ENCODE measurements at places on chromosomes 2 and 18.
A peak's percentile ranks its signal among the peaks of the same experiment; 100 is the strongest.

DNA sequence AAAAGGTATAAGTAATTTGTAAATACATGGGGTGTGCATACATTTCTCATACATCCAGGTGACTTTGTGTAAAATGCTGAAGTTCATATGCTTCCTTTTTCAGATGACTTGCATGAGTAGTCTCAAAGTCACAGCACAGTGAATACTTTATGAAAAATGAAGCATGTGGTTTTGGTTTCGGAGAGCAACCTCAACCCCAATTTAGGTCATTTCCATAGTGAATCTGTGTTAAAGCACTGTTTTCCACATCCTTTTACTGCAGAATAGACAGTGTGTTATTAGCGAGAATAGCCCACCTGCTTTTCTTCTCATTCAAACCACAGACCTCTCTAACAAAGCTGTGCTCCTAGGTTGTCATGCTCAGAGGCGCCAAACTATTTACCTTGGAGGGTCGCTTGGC lies 204.4 kb upstream of the RASGRP3 start:
- DNase-seq = peak; percentile 38

GRCh38 chr18:23354625-23355024 lies 98.5 kb upstream of the RIOK3 start:
- DNase-seq = no peak

DNA sequence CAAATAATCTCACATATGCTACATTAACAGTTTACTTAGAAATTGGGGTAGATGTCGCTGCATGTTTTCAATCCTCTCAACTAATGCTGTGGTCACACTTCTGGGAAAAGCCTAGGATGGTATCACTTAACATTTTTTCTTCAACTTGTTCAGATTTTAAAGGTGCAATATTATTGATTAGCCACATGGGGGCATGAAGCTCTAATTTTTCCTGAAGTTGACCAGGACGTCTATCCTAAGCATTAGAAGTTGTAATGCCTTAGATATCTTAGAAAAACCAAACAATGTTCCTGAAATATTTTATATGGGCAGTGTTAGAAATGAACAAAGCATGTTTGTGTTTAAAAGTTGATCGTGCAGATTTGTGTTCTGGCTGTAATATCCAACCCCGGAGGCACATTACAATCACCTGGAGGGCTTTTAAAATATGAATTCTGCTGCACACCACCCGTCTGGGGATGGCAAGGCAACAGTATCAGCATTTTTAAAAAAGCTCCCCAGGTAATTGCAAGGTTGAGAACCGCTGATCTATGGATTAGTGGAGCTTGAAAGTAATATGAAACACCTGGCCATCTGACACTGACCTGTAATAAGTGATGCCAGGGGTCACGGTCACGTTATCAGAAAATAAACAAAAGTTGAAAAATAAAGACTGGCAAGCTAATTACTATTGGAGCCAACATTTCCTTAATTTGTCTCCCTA lies 100.5 kb upstream of the LMAN1 start:
- DNase-seq = peak; percentile 5

GRCh38 chr2:165469417-165469816 lies at the start of gene CSRNP3:
TSS of gene CSRNP3 (plus strand) at chr2:165469698. CDS start at chr2:165595066, 125,368 bp downstream.
- no peak for DNase-seq

DNA sequence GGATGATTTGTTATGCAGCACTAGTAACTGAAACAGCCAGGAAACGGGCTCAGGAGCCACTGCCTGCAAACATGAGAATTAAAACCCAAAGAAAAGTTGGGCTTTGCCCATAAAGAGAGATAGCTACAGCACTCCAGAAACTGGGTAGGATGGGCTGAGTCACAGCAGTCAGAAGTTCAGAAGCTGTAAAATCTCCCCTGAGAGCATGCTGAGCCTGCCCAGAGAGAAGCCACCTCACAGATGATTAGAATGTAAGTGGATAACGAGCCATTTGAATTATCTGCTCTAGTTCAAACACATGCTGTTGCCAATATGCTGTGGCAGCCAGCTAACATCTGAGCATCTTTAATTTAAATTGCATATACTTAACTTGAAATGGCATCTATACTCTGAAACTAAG lies 388.1 kb upstream of the ACVR2A start:
- DNase-seq = no peak

GRCh38 chr18:22348521-22349316 lies 69.0 kb downstream of the CTAGE1 start:
- DNase-seq = peak; percentile 21

DNA sequence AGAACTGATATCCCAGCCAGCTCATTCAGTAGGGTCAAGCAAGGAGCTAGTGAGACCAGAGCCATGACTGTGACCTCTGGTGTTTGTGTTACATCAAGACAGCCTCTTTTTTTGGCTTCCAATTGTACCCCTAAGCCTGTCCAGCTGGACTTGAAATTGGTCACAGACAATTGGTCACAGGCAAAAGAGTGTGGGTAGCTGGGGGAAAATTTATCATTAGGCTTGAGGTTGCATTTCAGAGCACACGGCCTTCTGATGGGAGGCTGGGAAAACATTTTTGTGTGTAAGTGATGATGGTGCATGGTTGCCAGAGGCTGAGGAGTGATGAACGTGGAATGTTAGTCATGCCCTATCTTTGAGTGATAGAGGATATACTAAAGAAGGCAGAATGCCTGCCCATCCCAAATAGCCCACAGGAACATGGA lies 285.1 kb upstream of the SLC14A2 start:
- no peak for DNase-seq

GRCh38 chr2:133653056-133653455 lies 84.8 kb upstream of the NCKAP5 start:
- no peak for DNase-seq

DNA sequence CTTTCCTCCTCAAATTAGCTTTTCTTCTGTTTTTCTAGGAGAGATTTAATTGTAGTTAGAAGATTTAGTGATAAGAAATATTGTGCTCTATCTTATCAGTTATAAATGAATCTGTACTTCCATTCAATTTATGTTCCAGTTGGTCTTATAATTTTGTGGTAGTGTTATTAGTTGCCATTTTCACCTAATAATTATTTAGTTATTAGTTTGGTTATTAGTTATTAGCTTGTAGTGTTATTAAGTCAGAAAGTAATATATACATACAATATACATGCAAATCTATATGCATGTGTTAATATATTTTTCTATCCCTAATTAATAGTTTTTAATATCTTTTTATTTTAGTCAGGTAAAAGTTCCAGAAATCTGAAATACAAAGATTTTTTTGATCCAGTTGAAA lies 3.2 kb downstream of the MPHOSPH10 start:
- no peak for DNase-seq

GRCh38 chr2:146123256-146123655 lies 1603.3 kb upstream of the ZEB2 start:
- DNase-seq = no peak

DNA sequence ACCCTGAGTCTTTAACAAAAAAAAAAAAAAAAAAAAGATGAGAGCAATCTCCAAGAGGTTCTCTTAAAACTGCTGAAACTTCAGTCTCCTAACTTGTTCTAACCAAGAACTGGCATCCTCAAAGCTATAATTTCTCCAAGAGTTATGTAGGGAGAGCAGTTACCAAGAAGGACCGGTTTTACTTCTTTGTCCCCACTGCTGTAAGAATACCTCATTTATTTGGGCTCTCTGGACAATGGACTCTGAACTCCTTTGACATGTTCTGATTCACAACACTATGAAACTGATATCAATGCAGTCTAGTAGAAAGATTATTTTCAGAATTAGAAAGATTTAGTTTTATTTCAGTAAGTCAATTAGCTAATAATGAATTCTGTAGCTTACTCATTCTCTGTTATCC lies 84.5 kb upstream of the DTNB start:
- no peak for DNase-seq

- no peak for DNase-seq
Measured at GRCh38 chr2:232502511-232502910, 14.9 kb upstream of the ECEL1 start.

DNA sequence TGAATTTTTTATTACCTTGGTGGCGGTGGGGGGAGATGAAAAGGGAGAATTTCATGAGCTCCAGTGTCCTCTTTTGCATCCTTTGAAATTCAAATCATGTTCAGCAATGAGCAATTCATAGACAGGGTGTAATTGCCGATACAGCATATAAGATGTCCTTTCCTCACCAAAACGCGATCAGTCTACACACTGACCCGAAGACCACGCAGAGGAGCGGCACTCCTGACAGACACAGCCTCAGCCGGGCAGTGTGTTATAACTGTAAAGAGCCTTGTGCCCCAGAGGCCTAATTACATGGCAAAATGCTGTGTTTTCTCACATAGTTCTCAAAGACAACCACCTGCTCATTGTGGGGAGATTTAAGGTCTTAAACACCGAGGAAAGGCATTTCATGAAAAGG lies 38.4 kb upstream of the APCDD1 start:
- no peak for DNase-seq

DNA sequence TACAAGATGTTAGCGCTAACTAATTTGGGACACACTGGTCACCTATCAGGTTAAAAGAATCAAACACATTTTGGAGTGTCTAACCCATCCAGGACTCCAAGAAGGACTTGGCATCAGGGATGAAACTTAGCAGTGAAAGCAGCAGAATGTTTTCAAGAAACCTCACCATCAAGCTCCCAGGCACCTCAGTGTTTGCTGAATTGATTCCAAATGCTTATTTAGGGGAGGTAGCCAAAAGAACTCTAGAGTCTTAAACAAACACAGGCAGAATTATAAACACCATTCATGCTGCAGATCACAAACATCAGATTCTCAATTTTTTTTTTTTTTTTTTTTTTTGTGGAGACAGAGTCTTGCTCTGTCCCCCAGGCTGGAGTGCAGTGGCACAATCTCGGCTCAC lies 122.8 kb upstream of the UXS1 start:
- DNase-seq = no peak

DNA sequence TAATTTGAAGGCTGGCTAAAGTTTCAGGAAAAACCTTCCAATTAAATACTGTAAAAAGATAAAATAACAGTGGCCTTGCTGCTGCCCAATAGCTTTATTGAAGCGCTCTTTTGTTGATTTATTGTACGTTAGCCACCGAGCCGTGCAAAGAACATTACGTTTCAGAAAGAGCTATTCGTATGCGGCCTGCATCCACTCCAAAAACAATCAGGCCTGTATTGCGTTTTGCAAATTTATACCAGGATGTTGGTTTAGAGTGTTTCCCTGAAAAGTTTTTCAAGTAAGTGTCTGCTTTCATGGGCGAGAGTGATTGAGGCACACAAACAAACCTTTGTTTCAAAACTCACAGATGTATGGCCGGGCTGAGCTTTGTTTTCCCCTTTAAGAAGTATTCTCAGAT lies 257.2 kb upstream of the SALL3 start:
- DNase-seq = no peak

- no peak for DNase-seq
Measured at GRCh38 chr18:68520406-68521075, 194.4 kb downstream of the TMX3 start.

- DNase-seq = no peak
Measured at GRCh38 chr18:34796035-34796657, 86.0 kb downstream of the DTNA start.
